GM12878 (cell line): ENCODE measurements at places on chromosomes 5 and 9. TPM values are rescaled to one million over a fixed set of nuclear protein-coding genes. Genes with fewer than 3 reads are reported as not detected.

Gene TAF1L
- polyA plus RNA-seq: not detected in 2 replicates

Gene PFN3
- not detected in 2 replicates for polyA plus RNA-seq

Gene MROH2B
- not detected in 2 replicates for polyA plus RNA-seq

Gene GTF2H2C
- polyA plus RNA-seq: 74.0 and 80.1 TPM in 2 replicates

Gene LHX6
- not detected in 2 replicates for polyA plus RNA-seq

Gene PLPP7
- 0.27 and 1.0 TPM in 2 replicates for polyA plus RNA-seq

Gene DMGDH
- polyA plus RNA-seq: 0.54 TPM in 1 of 2 replicates, not detected in the other

- no peak for DNase-seq
Observed at GRCh38 chr5:148734518-148734917, 80.2 kb upstream of the HTR4 start.

DNA sequence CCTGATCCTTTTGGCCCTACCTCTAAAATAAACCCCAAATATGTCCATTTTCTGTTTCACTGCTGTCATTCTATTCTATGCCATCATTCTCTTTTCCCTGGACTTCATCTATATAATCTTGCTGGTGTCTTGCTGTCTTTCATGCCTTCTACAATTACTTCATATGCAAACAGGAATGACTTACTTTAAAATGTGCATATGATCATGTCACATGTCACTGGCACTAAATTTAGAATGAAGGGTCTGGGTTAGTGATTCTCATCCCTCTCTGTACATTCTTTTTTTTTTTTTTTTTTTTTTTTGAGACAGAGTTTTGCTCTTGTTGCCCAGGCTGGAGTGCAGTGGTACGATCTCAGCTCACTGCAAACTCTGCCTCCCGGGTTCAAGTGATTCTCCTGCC, 22.9 kb downstream of the FAF2 start:
- no peak for DNase-seq

DNA sequence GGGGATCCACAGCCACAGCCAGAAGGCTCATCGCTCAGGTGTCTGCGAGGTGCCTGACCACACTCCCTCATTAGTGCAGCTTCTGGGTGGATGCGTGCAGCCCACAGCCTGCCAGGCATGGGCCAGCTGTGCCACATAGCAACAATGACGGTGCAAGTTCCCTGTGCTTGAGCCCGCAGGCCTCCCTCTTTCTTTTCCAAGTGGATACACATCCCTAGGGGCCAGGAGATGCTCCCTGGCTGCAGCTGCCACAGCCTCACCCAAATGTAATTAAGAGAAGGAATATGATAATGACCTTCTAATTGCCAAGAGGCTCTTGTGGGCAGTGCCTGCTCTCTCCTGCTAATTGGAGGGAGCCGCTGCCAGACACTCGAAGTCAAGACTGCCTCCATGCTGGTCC, 116.0 kb upstream of the PPP1R26 start:
- DNase-seq: no peak

DNA sequence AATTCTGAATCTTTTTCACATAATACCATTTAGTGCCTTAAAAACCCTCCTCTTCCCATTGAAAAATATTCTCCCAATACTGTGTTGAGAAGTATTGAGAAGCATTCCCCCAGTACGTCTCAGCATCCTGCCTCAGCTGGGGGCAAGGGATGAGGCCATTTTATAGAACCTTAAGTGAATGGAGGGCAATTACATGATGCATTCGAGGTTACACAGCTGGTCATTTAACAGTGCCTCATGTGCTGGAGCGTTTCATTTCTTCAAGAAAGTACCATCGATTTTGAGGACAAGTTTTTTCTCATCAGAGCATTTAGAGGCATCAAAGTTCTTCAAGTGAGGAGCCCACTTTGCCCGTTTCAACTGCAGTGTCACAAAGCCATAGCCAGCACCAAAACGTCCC, 135.6 kb downstream of the DOCK2 start:
- no peak for DNase-seq

DNA sequence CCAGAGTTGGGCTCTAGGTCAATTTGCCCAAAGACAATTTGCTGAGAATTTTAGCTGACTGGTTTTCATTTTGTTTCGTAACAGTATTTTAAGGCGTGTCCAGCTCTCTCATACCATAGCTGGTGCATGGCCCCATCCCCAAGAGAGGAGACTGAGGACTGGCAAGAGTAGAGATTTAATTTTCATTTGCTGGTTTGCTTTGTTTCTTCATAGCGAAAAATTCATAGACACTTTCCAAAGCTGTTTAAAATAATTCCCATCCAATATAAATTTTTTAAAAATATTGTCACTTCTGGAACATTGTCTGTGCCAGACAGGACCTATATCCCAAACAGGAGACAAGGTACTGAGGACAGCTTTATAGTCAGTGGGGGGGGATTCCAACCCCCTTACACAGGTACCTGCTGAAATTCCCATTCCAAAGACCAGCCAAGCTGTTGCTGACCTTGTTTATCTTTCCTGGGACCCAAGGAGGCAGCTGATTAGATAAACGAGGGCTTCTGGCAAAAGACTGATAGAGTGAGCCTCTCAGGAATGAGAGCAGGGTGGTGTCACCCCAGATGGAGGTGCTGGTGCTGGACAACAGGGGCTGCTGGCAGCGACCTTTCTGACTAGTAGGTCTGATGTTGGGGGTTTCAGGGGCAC, 6.8 kb upstream of the ANGPTL2 start:
- no peak for DNase-seq

DNA sequence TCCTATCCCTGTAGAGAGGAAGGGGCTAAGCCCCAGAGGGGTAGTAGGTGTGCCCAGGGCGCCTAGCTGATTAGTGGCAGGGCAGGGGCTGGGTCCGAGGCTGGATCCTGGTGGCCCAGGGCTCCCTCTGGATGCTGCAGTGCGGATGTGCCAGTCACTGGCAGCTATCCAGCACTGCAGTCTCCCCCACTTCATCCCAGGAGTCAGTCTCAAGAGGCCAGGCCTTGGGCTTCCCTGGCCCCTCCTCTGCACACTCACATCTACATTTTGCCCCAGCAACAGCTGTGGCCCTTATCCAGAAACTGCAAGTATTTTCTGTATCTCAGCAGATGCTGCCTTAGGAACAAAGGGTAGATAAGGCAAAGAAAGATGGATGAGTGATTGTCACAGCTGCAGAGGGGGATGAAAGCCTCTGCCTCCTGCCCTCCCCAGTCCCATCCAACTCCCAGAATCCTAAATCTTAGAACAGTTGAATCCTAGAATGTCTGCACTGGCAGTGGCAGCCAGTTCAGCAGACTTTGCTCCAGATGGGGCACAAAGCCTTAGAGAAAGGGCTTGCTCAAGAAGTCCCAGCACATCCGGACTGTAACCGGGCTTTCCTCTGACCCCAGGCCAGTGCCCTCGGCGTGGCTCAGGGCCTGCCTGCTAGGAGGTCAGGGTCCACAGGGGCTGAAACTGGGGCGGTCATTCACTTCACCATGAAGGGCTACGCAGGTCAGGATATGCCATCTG, 1.6 kb downstream of the ANXA6 start:
- DNase-seq: no peak

DNA sequence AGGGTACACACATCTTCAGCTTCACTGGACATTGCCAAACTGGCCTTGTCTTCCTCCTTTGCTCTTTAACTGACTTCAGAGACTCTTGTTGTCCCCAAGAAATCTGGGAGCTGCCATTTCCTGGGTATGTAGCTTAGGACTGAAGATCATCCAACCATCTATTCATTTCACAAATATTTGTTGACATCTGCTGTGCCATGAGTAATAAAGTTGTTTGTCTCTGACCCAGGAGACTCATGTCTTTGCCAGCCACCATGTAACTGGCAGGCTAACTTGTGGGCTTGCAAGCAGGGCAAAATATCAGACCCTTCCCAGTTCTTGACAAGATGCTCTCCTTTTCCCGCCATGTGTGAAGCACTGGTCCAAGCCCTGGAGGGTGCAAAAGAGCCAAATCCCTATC, 17.1 kb upstream of the TOR1B start:
- no peak for DNase-seq

DNA sequence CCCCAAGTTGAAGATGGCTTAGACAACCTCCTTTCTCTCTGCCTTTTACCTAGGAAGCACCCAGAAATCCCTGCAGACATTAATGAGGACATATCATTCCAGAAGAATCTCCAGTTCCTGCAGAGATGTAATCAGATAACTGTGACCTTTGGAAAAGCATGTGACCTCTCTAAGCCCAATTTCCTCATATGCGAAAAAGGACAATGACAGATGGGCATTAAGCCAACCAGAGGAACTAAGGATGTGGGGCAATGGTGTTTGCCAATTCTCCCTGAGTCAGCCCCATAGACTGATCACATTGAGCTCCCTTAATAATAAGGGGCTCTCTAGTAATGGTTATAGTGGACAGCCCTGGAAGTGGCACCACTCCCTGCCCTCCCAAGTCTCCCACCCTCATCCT, 10.1 kb upstream of the FOXI1 start:
- DNase-seq: no peak

DNA sequence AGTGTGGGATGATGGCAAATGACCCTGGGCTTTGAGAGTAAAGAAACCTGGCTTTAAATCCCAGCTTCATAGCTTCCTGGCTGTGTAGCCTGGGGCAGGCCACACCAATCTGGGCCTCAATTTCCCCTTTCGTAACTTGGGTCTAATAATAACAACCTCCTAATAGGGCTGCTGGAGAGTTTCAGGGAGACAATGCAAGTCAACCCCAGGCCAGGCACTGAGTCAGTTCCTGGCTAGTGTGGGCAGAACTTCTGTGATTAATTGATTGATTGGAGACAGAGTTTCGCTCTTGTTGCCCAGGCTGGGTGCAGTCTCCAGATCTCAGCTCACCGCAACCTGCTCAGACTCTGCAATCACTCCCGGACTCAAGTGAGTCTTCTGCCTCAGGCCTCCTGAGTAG, 3.3 kb upstream of the SH2D3C start:
- no peak for DNase-seq

- DNase-seq: no peak
Observed at GRCh38 chr9:83956436-83957247, 23.4 kb downstream of the HNRNPK start.

- peak; percentile 7 for DNase-seq
Observed at GRCh38 chr9:104682642-104683041, 11.7 kb upstream of the OR13D1 start.

GRCh38 chr5:125023673-125024072, 277.2 kb upstream of the ZNF608 start:
- no peak for DNase-seq

DNA sequence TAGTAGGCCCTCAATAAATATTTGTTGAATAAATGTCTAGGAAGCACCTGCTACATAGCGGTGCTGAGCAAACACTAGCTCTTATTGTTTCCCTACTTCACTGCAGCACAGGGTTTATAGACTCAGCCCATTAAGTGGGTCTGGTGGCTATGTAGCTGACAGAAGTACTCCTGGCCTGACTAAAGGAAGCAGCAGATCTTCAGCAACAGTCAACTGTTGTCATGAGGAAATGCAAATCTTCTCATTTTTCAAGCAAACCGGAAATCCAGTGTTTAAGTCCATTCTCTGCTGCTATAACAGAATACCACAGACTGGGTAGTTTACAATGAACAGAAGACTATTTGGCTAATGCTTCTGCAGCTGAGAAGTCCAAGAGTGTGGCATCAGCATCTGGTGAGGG, 2.8 kb upstream of the TEX10 start:
- no peak for DNase-seq

DNA sequence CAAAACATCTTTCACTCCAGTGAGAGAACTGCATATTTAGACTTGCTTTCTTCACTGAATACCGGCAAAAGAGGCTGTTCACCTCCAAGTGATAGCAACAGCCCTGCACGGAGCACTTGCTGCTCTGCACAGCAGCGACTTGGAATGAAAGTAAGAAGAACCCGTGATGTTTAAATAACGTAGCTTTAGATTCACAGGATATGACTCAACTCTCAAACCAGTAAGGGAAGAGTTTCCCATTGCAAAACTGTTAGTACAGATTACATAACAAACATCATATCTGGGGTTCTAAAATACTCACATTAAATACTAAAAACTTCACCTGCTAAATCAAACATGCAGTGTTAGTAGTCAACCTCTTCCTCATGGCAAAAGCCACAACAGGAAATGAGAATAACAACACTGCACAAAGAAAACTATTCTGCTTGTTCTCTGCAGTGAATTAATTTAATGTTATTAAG, 203.4 kb downstream of the MCTP1 start:
- DNase-seq: peak; percentile 89

GRCh38 chr5:40652441-40653220, 27.1 kb upstream of the PTGER4 start:
- DNase-seq: no peak

- DNase-seq: no peak
Observed at GRCh38 chr9:135614821-135615665, 24.3 kb downstream of the GLT6D1 start.

GRCh38 chr9:105242557-105242956, 1.9 kb upstream of the SLC44A1 start:
- no peak for DNase-seq

GRCh38 chr5:130805648-130806047, 359.4 kb downstream of the HINT1 start:
- no peak for DNase-seq

GRCh38 chr5:27511061-27511460, 472.7 kb upstream of the CDH9 start:
- no peak for DNase-seq

DNA sequence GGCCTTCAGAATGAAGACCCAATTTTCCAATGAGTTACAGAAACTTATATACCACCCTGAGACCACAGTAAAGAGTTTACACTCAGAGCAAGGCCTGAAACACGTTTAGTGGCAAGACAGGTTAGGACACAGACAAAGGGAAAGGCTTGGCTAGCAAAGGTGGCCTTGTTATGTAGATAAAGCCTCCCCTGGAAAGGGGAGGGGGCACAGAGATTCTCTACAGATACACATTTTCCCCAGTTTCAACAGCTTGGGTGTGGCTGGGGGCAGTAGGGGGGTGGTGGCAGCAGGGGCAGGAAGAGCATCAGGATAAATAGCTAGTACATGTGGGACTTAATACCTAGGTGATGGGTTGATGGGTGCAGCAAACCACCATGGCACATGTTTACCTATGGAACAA, 51.9 kb upstream of the PPP1R2B start:
- no peak for DNase-seq

DNA sequence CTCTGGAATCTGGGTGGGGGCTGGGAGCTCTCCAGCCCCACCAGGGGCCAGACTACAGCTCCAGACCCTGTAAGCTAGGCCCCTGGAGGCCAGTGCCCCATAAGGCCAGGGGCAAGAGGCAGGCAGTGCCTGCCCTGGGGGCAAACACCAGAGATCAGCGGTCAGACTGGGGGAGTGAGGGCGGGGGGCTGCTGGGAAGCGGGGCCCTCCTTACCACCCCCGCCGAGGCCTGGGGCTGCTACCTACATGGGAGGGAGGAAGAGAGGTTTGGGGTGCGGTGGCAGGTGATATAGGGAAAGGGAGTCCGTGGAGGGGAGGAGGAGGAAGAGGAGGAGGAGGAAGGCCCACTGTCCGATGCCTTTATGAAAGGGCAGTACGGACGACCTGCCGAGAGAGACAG, 12.7 kb downstream of the PRR7 start:
- no peak for DNase-seq

DNA sequence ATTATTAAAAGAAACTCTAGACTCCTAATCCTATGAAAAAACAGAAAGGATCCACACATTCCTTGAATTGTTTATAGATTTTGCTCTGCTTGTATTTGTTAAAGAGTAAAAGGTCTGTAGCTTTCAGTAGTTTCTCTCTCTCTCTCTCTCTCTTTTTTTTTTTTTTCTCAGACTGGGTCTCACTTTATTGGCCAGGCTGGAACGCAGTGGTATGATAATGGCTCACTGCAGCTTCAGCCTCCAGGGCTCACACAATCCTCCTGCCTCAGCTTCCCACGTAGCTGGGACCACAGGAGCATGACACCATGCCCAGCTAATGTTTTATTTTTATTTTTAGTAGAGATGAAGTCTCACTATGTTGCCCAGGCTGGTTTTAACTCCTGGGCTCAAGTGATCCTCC, 9.3 kb downstream of the UGT3A2 start:
- no peak for DNase-seq

- DNase-seq: no peak
Observed at GRCh38 chr9:129009584-129010141, 18.5 kb downstream of the SH3GLB2 start.
